Activated CD4-positive, alpha-beta T cell treated with anti-CD3 and anti-CD28 coated beads for 36 hours (primary cell): ENCODE measurements at places on chromosomes 6 and 20. TPM values are rescaled to one million over a fixed set of nuclear protein-coding genes. Genes with fewer than 3 reads are reported as not detected.

DNA sequence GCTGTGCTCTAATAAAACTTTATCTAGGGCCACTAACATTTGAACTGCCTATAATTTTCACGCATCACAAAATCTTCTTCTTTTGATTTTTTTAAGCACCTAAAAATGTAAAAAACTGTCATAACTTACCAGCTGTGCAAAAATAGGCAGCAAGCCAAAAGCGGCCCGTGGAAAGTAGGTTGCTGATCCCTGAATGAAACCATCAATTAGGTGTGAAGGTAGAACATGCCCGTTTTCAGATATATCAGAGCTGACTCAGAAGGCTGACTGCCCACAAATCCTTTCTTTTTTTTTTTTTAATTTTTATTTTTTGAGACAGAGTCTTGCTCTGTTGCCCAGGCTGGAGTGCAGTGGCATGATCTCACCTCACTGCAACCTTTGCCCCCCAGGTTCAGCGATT is 4.9 kb upstream of the IPCEF1 start:
- DNase-seq = no peak

DNA sequence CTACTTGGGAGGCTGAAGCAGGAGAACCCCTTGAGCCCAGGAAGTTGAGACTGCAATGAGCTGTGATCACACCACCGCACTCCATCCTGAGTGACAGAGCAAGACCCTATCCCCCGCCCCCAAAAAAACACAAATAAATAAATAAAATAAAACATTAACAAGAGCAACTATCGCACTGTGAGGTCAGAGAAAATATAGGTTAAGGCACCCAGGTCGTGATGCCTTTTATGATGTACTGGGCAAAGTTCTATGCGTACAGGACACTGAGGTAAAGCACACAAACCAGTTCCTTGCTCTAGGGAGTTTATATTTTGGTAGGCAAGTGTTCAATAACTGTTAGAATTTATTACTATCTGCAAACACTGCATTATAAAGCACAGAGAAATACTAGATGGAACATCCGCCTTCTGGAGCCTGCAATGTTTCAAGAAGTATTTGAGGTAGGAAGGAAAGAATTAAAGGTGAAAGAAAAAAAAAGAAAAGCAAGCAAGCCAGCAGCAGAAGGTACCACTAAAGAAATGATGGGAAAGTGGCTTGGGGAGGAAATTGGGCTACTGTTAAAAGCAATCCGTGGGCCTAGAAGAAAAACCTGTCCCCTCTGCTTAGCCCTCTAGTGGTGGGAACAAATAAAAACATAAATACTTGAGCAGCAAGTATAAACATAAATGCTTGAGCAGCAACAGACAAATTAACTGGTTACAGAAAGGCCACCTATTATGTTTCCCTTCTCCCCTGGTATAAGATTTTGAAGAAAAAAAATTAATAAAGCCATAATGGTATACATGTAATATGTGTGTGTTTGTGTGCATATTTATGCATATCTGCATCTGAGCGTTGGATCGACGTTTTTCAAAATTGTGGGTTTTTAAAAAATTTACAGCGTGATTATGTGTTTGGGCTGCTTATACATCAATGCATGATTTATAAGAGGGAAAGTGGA is 128.0 kb downstream of the PHACTR1 start:
- no peak for DNase-seq

GRCh38 chr6:22072949-22073348 is 223.9 kb downstream of the PRL start:
- no peak for DNase-seq

PEX7 gene
- total RNA-seq = 4.9 TPM
